ENCODE measurements at places on chromosomes 1 and 21.

GRCh38 chr1:229856009-229856650 is 210.9 kb upstream of the GALNT2 start:
- peak; percentile 78 for DNase-seq

DNA sequence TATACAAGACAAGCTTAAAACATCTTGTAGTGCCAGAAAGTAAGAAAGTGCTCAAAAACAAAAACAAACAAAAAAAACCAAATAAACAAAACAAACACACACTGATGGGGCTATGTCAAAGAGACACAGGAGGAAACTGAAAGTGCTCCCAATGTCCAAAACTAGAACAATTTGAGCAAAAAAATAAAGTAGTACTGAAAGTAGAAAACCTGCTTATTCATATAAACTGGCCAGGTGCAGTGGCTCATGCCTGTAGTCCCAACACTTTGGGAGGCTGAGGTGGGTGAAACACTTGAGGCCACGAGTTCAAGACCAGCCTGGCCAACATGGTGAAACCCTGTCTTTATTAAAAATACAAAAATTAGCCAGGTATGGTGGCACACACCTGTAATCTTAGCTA is 129.9 kb downstream of the GLUL start:
- no peak for DNase-seq

- DNase-seq: no peak
These were observed 152.7 kb upstream of the COL6A1 start for GRCh38 chr21:45828580-45829570.

DNA sequence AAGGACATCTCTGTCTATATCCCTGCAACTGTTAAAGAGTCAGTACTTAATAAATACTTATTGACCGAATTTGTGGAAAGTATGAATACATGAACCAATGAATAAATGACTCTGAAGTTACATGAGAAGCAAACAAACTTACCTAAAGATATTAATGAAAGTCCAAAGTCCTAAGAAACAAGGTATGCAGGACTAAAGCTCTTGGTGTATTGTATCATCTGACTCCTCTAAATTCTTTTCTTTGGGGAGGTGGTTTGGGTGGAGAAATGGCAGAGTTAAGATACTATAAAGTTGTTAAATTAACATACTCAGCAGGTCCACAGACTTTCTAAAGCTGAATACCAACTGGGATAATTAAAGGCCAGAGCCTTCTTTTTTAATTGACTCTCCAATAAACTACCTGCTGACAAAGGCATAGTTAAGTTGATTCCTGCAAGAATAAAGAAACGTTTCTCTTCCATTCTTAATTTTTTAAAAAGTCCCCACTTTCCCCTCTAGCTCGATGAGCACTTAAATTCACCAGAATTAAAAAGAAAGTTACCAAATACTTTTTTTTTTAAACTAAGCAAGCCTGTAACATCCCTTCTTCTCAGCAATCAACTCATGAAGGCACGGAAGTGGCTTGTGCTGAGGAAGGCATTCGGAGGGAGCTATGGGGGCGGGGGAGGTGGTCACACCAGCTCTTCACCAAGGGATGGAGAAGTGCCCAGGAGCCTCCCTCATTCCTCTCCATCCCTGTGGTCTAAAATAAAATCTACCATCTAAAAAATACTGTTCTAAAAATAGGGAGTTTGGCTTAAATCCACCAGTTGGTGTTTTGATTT is 61.1 kb downstream of the GADD45A start:
- DNase-seq: no peak

DNA sequence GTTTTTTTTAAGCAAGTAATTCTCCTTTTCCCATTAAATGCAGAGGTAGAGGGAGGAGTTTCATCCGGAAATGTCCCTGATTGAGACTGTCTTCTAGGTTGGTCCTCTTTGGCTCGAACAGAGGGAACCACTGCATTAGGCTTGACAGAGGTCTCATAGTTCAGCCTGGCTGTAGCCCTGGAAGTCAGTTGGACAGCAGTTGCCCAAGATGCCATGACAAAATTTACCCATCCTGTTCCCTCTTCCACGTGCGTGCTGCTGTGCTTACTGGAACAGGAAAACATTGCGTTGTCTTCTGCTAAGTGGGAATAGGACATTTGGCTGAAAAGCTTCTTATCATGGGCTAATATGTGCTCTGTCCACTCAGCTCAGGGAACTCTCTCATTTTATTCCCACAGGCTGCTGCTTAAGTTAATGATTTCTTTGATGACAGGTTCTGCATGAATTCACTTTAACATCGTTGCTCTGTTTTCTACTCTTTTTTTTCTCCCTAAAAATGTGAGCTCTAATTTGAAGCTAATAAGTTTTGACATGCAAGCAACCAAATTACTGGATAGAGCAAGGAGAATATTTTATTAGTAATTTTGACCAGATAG is 18.0 kb downstream of the KCNK1 start:
- DNase-seq: no peak

GRCh38 chr1:119764220-119764619 is 4.5 kb downstream of the HMGCS2 start:
- DNase-seq: no peak

DNA sequence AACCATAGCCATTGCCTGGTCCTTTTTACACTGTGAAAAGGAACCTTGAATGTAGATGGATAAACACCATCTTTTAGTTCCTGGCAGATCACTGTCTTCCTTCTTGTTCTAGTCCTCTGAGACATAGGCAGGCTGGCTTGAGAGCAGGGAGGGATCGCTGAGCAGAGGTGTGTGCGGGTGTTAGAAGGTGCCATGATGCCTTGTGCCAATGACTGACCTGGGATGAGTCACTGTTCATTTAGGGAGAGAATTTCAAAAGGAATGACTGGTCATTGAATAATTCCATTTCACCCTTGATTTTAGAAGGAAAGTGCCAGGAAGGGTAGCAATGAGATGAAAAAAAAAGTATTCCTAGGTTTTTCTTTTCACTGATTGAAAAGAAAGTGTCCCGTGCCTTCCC is 383.9 kb downstream of the KIF26B start:
- no peak for DNase-seq

GRCh38 chr21:33268737-33269441 is 2.7 kb downstream of the IL10RB start:
- peak; percentile 63 for DNase-seq

DNA sequence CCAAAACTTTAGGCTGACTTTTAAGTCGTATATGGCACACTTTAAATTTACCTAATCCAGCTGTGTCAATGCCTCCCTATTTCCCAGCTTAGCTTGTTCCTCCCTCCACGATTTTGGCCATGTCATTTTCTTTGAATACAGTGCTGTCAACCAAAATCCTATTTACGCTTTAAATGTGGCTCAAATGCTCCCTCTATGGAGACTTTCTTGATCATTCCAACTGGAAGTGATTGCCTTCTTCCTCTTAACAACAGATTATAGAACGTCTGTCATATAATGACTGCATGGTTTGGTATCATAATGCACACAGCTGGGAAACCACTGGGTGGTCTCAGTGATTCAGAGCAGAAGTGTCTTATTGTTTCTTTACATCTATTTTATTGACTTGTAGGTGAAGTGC is 18.9 kb upstream of the BATF3 start:
- DNase-seq: no peak

DNA sequence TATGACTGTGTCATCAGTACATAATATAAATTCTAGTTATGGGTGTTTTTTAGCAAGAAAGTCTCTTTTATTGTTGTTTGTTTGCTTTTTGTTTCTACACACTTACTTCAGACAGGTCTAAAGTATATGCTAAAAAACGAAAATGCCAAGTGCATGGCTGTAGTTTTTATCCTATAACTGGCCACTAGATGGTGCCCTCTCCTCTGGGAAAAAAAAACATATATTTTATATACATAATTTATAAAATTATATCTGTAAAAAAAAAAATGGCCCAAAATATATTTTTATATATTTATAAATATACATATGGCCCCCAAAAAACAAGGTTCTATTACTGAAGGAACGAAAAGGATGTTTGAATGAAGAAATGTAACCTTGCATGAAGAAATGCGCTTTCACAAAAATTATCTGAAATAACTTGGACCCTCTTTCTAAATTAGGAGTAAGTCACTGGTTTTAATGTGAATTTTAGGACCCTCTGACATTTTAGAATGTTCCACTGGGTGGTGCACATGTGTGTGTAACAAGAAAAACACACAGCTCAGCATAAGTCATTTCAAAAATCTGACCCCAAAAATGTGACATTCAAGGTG is 93.5 kb downstream of the TTLL7 start:
- peak; percentile 8 for DNase-seq

- DNase-seq: no peak
These were observed 3.2 kb upstream of the KRTAP19-8 start for GRCh38 chr21:31041295-31042079.

- DNase-seq: peak; percentile 20
These were observed 33.2 kb upstream of the FNBP1L start for GRCh38 chr1:93414749-93415148.

DNA sequence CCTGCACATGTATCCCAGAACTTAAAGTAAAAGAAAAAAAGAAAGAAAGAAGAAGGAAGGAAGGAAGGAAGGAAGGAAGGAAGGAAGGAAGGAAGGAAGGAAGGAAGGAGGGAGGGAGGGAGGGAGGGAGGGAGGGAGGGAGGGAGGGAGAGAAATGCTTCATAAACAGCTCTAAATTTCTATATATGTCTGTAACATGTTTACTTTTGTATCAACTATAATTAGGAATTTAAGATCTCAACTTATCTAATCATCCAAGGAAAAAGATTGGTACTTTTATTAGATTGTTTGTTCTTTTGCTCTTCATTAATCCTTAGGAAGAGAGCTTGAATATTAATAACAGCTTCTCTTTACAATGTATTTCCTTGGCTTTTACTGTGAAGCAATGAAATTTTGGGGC is 195.4 kb upstream of the PRMT6 start:
- DNase-seq: no peak

DNA sequence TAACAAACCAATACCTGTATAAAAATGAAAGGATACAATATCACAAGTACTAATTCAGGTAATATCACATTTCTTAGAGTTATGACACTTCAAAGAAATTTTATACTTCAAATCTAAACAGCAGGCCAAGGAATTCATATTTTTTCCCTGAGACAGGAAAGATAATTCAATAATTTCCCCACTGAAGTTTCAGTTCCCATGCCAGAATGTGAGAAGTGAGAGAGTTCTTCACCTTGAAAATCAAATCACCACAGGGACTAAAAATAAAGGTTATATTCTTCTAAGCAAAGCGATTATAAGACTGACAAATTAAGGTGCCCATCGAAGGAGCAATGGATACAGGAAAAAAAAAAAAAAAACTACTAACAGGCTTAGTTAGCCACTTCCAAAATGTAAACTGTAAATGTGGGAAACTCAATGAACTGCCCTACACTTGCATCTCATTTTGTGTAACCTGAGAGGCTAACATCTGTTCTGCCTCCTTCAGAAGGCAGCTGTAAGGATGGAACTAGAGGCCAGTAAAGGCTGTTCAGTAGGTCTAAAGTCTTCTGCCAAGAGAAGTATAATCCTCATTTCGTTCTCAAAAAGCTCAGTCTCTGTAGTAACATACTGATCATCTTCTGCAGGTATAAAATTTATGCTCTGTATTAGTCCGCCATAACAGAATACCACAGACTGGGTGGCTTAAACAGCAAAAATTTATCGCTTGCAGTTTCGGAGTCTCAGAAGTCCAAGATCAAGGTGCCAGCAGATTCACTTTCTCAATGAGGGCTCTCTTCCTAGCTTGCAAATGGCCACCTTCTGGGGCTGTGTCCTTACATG is 127.8 kb downstream of the RERE start:
- DNase-seq: no peak

DNA sequence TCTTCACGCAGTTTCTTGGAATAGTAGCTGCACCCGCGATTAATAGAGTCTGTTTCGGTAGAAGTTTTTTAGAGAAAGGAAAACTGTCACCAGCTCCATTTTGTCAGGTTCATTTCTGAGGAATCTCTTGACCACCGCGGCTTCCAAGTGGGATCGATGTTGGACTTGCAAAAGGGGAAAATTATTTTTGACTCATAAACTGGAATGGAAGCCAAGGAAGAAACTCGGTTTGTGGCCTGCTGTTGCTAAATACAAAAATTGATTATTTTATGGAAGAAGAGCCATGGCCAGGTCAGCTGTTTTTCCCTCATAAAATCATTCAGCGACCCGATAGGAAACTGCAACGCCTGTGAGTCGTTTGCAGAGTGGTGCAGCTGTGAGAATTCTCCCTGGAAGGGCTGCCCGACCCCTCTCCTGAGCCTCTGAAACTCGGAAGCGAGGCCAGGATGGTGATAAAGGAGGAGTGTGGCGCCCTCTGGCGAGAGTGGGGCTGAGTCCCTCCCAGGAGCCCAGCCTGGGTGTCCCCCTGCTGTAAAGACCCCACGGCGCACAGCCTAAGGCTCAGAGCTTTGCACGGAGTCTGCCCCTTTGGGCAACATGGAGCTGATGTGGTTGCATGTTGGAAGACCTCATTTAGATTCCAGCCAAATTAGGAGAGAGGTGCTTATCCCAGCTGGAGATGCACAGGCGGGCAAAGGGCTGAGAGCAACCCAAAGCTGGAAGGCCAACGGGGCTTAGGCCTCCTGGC is 83.6 kb upstream of the SLC25A33 start:
- peak; percentile 82 for DNase-seq

DNA sequence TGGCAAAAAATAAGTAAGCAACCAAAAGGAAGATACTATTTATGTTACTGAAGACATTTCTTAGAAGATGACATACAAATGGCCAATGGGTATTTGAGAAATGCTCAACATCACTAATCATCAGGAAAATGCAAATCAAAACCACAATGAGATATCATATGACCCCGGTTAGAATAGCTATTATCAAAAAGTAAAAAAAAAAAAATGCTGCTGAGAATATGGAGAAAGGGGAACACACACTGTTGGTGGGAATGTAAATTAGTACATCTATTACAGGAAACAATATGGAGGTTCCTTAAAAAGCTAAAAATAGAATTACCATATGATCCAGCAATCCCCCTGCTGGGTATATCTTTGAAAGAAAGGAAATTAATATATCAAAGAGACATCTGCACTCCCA is 34.3 kb upstream of the CREG1 start:
- DNase-seq: no peak

DNA sequence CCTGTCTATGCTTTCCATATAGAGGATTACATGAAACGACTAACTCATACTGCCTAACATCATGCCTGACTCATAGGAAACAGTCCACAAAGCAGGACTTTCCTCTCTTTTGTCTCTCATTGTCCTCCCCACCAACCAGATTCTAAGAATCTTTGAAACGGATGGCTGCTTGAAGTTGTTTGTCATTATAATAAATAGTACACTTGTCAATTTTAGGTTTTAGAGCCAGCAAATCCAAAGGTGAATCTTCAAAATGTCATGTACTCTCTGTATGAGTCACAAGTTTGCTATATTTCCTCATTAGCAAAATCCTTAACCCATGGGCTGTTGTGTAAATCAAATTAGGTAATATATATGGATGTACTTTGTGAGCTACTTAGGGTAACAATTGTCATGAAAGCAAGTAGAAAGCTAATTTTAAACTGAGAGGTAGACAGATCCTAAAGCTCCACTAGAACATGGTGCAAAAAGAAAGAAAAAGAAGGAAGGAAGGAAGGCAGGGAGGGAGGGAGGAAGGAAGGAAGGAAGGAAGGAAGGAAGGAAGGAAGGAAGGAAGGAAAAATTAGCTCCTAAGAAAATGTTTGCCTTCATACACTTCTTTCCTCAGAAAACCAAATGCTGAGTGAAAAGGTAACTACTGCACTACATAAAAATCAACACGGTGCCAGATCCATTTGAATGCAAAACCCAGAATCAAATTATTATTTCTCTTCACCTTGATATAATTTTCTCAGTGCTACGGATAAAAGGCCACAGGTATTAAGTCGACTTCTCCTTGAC is 129.5 kb upstream of the PRMT6 start:
- no peak for DNase-seq

GRCh38 chr21:33146467-33146866 is 76.5 kb downstream of the OLIG1 start:
- no peak for DNase-seq

- no peak for DNase-seq
These were observed at the start of gene PDPN for GRCh38 chr1:13583595-13583965. PDPN (plus strand) TSS chr1:13583832; CDS start chr1:13584034, 202 bp downstream.

- DNase-seq: no peak
These were observed 91.7 kb downstream of the LIPI start for GRCh38 chr21:14119038-14119437.
